Activated effector memory CD4-positive, alpha-beta T cell treated with Interleukin-2 at 50 U/mL for 16 hours (primary cell): ENCODE measurements at places on chromosomes 5 and 9.

GRCh38 chr5:160033546-160034252 is 24.8 kb downstream of the TTC1 start:
- DNase-seq: no peak

DNA sequence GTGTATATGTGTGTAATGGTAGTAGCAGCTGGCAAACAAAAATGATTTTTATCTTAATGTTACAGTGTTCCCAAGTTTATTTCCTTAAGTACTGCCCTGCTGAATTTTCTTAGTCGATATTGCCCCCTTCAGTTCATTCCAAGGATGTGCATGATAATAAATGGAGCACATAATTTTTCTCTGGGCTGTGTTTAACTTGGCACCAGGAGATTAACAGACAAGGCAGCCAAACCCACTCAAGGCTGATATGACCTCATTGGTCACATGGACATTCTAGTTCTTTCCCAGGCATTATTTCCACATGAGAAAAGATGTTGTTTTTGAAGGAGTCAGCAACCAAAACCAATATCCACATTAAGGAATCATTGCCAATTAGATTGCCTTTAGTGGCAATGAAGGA is 61.8 kb downstream of the COX7C start:
- no peak for DNase-seq

GRCh38 chr5:162323466-162323865 is 255.9 kb downstream of the GABRG2 start:
- DNase-seq: no peak

GRCh38 chr9:90925581-90926257 is 124.1 kb downstream of the SYK start:
- no peak for DNase-seq

- no peak for DNase-seq
These were observed 1.4 kb downstream of the SLC26A2 start for GRCh38 chr5:149961957-149962409.
